ENCODE measurements at places on chromosomes 5 and 9.

- no peak for DNase-seq
Measured at GRCh38 chr5:149304195-149305078, 32.8 kb downstream of the AFAP1L1 start.

- DNase-seq, result no peak
Measured at GRCh38 chr5:145062280-145063062, 772.7 kb downstream of the PRELID2 start.

- no peak for DNase-seq
Measured at GRCh38 chr9:37939575-37940095, 35.7 kb upstream of the SLC25A51 start.

- DNase-seq, result no peak
Measured at GRCh38 chr5:168432903-168433302, 53.4 kb upstream of the RARS1 start.

DNA sequence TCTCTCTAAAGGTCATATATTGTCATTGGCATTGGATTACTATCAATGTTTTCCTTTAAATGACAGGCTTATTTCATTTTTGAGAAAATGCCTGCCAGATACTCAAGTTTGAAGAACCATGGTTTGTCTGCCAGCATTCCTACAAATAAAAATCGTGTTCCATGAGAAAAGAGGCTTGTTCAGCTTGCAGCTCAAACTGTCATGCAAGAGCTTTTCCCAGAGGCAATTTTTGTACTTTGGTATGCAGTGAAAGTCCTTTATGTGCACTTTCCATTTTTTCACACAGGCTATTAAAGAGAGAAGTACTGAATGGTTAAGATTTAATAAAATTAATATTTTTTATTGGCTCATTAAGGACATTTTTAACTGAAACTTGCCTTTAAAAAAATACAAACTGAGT, 110.4 kb downstream of the FBXO4 start:
- DNase-seq, result no peak

- no peak for DNase-seq
Measured at GRCh38 chr9:101564252-101564651, 30.5 kb downstream of the PPP3R2 start.
